ENCODE measurements at places on chromosomes 11 and 22.

DNA sequence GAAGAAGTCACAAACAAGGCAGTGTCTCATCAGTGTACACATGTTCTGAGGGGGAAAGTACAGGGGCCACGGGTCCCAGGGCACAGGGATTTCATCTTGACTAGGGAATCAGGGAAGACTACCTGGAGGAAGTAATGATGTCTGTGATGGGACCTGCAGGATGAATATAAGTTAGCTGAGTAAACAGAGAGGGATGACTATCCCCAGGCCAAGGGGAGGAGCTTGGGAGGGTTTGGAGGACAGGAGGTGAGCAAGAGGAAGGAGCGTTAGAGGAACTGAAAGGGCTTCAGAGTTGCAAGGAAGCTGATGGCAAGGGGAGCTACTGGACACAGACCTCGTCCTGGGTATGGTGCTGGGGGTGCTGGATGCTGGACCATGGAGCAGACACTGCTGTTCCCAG lies 56.4 kb downstream of the TRAF6 start:
- no peak for DNase-seq

GRCh38 chr11:116742104-116742503 lies 30.7 kb downstream of the BUD13 start:
- DNase-seq: no peak

GRCh38 chr11:111936040-111936540 lies 1.1 kb upstream of the DIXDC1 start:
- DNase-seq: peak; percentile 60

DNA sequence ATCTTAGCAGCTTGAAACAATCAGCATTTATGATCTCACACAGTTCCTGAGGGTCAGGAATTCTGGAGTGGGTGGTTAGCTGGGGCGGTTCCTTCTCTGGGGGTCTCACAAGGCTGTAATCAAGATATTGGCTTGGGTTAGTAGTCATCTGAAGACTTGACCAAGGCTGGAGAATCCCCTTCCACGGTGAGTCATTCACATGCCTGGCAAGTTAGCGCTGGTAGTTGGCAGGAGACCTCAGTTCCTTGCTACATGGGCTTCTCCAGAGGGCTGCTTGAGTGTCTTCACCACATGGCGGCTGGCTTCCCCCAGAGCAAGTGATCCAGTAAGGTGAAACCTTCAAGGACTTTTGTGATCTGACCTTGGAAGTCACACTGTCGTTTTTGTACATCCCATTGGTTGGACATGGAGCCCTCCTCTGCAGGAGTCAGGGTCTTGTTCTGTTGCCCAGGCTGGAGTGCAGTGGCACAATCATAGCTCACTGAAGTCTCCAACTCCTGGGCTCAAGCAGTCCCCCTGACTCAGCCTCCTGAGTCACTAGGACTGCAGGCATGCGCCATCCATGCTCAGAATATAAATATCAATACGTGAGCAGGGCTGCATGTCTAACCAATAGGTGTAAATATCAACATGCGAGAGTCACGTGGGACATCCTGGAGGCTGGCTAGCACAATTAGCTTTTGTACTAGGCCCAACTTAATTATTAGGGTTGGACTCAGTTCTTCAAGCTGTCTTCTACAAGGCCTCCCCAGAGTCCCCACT lies 7.2 kb upstream of the NIPSNAP1 start:
- no peak for DNase-seq

DNA sequence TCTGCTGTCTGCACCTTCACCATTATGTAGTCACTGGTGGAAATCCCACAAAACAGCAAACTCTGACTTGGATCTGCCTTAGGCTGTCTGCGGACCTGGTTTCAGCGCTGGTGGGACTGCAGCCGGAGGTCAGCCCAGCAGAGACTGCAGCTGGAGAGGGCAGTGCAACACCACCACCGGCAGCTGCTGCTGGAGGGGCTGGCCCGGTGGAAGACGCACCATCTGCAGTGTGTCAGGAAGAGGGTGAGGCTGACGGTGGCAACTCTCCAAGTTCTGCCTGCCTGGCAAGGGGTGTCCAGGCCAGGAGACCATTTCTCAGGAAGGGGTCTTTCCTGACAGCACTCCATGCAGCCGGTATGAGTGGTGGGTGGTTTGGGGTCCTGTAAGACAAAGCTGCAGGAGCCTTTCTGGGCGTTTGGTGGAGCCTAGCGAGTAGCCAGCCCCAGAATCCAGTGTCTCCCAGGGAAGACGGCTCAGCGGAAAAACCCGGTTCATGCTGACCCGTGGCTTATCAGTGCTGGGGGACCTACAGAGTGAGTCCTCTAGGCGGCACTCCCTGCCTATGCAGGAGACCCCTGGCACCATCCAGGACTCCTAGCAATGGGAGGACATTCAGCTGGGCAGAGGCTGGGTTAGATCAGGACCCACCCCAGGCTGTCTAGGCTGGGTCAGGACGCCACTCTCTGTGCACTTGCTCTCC lies 50.8 kb downstream of the PISD start:
- DNase-seq: no peak

GRCh38 chr22:45344334-45344733 lies 34.6 kb downstream of the FAM118A start:
- DNase-seq: peak; percentile 36

DNA sequence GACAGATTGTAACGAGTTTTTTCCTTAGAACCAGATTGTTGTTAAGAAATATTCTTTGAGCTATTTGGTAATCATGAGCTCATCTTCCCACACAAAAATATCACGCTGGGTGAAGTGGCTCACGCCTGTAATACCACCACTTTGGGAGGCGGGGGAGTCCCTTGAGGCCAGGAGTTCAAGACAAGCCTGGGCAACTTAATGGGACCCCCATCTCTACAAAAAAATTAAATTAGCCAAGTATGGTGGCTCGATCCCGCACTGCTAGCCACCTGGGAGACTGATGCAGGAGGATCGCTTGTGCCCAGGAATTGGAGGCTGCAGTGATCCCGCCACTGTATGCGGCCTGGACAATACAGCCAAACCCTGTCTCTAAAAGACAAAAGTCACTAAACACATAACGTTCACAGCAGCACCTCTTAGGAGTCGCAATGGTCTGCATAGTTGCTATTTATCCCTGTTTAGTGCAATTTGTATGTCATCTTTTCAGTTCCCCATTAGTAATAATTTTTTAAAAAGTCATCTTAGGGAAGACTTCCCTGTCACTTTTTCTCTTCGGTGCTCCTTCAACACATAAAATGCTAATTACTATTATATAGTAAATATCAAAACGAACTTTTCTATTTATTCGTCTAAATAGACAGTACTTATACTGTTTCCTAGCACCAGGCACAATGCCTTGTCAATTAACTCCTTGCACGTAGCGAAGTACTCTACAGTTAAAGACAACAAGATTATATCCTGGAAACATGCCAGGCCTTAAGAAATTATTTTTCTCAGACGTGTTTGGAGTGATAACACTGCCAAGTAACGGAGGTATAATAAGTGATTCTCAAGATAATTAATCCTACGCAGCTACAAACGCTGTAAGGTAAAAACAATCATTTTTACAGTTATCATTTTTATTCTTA lies 1.1 kb downstream of the ST13 start:
- no peak for DNase-seq

DNA sequence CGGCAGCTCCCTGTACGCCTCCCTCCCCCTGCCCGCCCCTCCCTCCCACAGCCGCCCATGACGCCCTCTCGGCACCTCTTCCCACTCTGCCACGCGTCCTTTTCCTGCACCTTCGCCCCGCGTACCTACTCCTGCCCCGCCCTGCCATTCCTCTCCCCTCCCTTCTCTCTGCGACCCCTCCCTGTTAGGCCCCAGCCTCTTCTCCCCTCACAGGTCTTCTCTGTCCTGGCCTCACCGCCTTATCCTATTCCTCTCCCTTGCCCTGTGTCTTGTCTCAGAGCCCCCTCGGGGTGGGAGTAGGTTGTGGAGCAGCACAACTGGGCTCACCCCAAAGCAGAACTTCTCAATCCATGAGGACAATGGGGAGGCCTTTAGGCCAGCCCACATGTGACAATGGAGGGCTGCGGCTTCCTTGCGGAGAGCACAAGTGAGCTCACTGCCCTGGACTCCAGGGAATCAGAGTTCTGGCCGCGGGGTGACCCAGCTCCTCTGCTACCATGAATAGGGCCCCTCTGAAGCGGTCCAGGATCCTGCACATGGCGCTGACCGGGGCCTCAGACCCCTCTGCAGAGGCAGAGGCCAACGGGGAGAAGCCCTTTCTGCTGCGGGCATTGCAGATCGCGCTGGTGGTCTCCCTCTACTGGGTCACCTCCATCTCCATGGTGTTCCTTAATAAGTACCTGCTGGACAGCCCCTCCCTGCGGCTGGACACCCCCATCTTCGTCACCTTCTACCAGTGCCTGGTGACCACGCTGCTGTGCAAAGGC lies 539 bp downstream of the SLC35C1 start:
- DNase-seq: peak; percentile 54

DNA sequence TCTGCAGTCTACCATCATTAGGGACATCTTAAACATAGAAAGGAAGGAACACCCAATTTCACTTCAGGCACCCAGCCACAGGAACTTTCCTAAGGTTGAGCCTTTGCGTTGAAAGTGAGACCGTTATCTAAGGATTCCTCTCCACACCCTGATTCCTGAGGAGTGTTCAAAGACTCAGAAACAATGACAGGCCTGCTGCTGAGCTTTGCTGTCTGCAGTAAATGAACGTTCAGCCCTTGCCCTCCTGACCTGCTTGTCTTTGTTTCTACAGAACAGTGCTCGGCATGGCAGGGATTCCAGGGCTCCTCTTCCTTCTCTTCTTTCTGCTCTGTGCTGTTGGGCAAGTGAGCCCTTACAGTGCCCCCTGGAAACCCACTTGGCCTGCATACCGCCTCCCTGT lies 7.0 kb downstream of the PRSS23 start:
- DNase-seq: no peak

GRCh38 chr22:38839686-38840085 lies 4.1 kb downstream of the NPTXR start:
- no peak for DNase-seq

DNA sequence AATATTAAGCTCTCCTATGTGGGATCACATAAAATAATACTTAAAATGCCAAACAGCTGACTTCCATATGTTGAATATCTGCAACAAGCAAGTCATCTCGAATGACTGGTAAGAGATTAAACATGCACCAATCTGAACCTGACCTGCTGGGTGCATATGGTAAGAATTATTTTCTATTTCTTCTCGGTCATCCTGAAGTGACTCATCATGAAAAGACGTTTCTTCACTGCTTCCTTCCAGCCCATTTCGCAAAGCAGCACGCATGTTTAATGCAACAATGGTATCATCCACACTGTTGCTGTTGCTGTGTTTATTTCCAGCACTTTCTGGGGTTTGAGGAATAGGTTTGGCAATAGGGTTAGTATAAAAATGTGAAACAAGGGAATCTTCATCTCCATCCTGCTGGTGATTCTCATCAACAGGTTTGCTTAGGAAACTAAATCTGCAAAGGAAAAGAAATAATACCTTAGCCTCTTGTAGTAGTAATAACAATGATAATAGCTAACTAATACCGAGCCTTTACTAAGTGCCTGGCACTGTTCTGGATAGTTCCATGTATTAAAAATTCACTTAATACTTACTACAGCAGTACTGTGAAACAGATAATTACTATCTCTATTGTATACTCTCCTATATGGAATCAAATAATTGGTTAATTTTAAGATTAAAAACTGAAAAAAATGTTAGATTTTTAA lies 52.0 kb upstream of the CHRNA10 start:
- DNase-seq: no peak

- DNase-seq: peak; percentile 25
Observed at GRCh38 chr22:42236268-42236667, 34.2 kb downstream of the TCF20 start.

All from WERI-Rb-1 (cell line).